Activated effector memory CD4-positive, alpha-beta T cell treated with Interleukin-2 at 50 U/mL for 16 hours (primary cell): ENCODE measurements at places on chromosomes 11 and 22.
A peak's percentile ranks its signal among the peaks of the same experiment; 100 is the strongest.

GRCh38 chr11:16347928-16348685 is 8.2 kb downstream of the SOX6 start:
- DNase-seq, result no peak

- DNase-seq, result no peak
Measured at GRCh38 chr22:43205261-43205691, 18.3 kb upstream of the TTLL12 start.

DNA sequence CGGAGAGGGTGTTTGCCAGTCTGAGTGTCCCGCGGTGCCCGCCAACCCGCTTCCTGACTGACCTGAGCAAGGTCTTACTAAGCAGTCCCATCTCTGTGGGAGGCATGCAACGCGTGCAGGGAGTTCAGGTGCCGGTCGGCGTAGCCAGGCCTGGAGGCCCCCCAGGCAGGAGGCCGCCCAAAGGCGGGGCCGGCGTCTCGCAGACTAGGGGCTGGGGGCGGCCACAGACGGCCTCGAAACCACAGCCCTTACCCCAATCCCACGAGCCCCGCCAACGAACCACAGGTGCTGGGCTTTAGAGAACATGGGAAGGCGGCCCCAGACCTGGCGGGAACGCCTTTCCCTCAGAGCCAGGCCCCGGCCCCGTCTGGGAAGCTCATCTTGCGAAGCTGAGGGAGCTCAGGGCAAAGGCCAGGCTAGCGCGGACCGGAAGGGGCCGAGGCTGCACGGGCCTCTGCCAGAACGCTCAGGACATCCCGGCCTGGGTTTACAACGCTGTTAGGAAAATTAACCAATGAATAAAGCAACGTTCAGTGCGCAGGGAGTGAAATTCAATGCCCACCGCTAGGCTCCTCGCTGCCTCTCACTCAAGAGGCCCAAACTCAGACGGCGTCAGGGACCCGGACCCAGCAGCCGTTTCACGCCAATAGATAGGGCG is 2.1 kb upstream of the MTFP1 start:
- no peak for DNase-seq

- DNase-seq, result peak; percentile 15
Measured at GRCh38 chr11:74311352-74311926, at the start of gene P4HA3. TSS of gene P4HA3 (minus strand) at chr11:74311640. CDS start at chr11:74311611, 29 bp downstream.

DNA sequence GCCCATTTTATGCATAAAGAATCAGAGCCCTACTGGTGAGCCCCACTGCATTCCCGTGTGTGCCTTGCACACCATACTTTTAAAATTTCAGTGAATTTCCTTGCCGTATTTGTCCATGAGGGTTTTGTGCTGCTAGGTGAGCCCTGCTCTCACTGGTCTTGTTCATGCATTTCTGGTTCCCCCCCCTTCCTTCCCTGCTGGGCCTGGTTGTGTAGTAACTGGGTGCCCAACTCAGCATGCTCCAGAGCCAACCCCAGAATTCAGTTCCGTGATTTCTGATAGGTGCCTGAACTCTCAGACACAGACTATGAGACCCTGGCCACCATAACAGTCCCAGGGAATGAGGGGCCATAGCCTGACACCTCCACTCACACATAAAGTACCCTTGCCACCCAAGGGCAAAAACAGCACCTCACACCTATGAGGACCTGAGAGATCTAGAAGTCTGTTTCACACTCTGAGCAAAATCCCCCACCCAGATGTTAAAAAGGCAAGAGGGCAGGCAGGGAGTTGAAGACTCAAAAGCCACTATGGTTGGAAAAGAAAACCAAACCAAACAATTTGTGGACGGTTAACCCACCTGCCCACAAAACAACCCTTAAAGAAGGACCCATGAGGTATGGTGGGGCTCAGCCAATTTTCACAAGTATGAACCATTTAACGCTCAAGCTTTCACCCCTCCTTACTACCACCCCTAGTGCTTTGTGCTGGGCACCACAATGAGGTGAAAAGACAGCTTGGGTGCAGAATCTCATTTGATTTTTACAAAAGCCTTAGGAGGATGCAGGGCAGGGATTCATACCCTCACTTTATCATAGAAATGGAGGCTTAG is 16.8 kb upstream of the IL10RA start:
- DNase-seq, result no peak

DNA sequence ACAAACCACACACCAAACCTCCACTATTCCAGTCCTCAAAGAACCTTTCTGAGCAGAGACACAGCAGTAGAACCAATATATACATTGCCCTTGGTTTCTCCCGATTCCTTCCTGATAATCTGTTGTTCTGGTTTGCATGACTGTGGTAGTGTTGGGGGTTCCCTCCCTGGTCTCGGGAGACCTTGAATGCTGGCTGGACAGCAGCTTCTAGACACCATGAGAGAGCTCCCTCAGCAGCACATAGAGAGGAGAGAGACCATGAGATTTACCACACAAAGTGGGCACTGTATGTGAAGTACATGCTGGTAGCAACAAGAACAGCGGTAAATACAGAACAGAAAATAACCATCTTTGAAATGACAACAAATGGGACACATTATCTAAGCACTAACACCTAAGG is 2.6 kb downstream of the C11orf91 start:
- no peak for DNase-seq

DNA sequence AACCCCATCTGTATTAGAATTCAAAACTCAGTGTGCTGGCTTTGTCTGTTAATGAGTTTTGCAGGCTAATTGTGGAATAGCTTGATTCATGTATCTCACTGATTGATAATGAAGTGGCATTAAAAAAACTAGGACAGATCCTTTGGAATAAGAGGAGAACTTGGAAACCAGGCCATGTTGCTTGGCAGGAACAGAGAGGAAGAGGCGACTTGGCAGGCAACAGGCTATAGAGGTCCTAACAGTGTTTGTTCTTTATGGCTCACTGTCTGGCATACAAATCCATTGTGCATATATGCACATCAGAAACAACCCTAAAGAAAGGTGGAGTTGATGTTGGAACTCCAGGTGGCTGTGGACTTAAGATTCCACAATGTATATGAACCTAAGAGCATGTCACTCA is 17.4 kb upstream of the OR9I1 start:
- DNase-seq, result no peak

GRCh38 chr22:31345331-31346254 is 553 bp downstream of the PATZ1 start:
- DNase-seq, result peak; percentile 85

GRCh38 chr11:34605481-34606325 is 15.2 kb upstream of the EHF start:
- DNase-seq, result no peak

DNA sequence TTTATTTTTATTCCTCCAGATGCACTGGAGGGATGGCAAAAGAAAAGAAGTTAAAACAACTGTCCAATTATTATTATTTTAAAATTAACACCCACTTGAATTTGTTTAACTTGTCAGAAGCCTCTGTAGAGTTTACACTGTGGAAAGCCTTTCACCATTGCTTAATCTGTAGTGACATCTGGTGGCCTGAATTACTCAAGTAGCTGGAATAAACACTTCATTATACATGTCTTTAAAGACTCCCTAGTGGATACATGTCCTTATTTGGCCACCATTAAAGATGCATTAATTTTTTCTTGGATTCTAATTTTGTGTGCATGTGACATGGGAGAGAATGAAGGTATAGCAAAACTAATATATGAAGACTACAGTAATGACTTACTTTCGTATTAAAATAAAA is 1496.5 kb downstream of the FAM181B start:
- DNase-seq, result no peak

DNA sequence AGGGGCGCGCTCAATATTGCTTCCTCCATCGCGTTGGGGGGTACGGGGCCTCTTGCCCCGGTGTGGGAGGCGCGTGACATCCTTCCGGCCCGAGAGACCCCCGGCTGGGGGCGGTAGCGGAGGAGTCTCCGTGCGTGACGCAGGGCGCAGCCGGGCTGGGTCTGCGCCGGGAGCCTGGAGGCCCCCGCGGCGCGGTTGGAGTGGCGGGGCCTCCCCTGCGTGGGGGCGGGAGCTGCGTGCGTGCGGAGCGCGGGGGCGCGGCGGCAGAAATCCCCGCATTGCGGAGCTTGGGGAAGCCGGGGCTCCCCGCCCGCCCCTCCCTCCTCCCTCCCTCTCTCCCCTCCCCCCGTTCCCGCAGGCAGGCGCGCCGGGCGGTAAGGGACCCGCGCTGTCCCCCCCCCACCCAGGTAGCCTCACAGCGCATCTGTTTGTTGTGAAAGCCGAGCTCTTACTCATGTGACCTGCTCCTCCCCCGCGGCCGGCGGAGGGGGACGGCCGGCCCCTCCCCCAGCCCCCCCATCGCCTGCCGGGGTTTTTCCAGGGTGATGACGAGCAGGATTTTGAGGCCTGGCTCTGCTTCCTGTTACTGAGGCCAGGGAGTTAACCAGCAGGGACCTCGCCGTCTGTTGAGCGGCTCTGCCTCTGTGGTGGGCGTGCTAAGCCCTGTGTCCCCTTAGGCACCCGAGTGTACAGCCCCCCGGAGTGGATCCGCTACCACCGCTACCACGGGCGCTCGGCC is 1.6 kb downstream of the PIM3 start:
- peak; percentile 68 for DNase-seq
